ENCODE measurements at places on chromosomes 12 and 14.

DNA sequence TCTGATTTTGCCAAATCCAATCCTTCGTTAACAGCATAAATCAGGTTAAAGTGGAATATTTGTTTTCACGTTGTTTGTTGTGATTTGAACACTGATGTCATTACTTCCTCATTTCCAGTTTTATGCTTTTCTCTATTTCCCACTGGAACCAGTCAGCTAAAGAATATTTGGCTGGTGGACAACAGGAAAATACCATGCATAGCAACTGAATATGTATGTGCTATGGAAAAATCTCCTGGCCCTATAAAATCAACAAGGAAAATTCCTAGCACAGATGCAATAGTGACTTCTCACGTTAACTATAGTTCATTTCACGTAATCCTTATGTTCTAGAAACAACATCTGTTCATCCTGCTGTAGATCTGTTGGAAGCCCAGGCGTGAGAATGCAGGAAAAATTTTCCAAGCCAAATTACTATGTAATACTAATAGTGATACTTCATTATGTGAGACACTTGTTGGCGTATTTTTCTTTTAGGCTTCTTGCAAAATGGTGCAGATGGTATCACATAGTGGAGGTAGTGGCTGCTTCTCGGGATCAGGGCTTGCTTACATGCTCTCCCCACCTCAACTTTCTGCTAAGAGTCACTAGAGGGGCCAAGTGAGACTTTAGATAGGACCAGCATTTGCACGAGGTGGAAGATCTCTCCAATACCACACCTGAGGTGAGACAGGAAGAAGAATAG lies 86.3 kb upstream of the USP44 start:
- DNase-seq, result no peak

DNA sequence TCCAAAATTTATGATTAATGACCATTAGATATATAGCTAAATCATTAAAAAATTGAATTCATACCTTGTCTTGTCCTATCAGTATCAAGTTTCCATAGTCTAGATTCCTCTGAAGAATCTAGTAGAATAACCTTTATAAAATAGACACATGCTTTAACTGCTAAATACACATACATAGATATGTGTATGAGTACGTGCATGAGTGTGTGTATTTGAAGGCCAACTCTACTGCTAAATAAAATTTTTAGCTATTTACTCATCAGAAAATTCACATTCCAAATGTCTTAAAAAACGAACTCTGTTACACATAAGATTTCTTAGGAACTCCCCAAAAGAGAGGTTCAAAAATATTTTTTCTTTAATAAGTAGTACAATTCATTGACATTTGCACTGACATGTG lies 233.0 kb downstream of the SSPN start:
- no peak for DNase-seq

DNA sequence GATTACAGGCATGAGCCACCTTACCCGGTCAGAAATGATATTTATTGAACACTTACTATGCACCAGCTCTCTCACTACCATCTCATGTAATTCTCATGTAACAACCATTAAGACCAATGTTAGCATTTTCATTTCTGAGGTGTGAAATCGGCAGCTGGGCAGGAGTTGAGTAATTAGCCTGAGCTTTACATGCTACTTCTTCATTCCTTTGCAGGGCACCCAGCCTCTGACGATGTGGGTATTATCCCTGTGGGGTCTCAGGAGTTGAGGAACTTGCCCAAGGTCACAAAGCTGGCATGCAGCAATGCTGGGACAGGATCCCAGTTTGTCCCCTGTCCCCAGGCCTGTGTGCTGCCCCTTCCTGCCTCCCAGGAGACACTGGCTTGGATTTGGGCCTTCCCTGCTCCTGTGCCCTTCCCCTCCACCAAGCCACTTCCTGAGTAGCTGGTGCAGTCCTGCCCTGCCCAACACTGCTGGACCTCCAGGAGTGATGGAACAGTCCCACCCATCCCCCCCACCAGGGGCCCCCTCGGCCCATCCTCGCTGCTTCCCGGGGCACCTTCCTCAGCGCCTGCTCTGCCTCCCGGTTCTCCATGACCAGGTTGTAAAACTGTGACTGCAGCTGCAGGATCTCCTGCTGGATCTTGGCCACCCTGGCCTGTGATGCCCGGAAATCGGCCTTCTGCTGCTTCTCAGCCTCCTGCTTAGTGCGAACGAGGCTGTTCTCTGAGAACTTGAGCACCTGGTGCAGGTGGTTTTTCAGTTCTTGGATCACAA lies 14.7 kb downstream of the RITA1 start:
- DNase-seq, result no peak

DNA sequence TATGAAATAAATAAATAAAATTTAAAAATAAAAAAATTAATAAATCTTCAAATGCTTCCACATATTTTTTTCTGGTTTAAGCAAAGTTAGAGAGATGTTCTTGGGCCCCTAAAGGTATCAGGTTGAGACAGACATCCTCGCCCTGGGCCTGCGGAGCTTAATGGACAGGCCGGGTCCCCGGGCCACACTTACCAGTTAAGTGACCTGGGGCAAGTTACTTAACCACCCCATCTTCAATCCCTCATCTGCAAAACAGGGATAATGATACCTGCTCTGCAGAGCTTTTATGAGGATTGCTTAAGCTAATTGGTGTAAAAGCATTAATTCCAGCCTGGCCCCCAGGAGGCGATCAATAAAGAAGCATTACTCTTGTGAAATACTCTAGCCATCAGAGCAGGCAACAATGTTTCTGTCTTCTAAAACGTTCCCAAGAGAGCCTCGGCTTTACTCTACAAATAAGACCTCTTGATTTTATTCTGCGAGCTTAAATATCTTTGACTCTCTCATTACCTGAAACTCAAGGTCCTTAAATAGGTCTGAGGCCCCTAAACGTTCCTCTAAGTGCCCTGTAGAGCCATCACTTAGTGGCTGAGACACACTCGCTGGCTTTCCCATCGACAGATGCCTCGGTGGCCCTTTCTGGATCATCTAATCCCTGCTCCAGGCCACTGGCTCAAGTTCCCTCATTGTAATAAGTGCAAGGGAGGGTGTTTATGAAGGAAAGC lies 81.1 kb upstream of the DIO3 start:
- DNase-seq, result no peak

- DNase-seq, result no peak
These were observed 387.8 kb downstream of the SOX5 start for GRCh38 chr12:23561364-23562345.

DNA sequence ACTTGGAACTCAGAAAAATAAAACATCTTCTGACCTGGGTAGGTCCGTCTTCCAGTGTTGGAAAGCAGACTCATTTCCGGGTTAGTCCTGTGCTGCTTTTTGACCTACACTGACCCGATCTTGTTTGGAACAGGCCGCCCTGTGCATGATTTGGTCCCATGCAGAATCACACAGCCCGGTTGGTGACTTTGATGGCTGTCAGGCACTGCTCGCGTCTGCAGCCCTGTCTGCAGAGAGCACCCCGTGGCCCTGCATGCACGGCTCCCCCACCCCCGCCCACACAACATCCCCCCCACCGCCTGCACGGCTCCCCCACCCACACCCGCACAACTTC lies 31.6 kb downstream of the PACS2 start:
- DNase-seq, result no peak

- DNase-seq, result no peak
These were observed 36.8 kb downstream of the SARNP start for GRCh38 chr12:55780685-55781084.

DNA sequence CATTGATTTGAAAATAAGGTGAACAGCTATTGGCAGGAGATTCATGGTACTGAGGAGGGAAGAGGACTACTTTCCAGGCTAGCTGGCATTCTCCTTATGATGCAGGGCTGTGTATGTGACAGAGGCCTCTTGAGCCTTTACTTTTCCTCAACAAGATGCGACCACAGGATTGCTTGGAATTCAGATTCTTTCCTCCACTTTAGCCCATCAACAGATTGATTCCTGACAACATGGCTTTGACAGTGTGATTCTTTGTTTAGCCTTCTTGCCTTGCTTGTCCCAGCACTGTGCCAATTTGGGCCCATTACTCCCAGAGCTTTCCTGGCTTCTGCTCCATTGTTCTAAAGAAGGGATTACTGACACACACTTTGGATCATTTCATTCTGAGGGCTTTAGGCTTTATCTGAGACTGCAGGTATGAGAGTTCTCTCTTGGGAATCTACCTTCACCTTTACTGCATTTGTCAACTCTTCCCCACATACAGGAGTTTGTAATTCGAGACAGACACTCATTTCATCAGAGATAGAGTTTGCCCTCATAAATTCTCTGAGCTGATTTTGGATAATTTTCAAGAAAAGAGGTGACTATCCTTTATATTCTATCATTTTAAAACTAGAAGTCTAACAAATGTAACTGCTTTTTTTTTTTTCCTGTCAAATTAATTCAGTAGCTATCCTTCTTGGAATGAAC lies 206.4 kb upstream of the GZMB start:
- no peak for DNase-seq

DNA sequence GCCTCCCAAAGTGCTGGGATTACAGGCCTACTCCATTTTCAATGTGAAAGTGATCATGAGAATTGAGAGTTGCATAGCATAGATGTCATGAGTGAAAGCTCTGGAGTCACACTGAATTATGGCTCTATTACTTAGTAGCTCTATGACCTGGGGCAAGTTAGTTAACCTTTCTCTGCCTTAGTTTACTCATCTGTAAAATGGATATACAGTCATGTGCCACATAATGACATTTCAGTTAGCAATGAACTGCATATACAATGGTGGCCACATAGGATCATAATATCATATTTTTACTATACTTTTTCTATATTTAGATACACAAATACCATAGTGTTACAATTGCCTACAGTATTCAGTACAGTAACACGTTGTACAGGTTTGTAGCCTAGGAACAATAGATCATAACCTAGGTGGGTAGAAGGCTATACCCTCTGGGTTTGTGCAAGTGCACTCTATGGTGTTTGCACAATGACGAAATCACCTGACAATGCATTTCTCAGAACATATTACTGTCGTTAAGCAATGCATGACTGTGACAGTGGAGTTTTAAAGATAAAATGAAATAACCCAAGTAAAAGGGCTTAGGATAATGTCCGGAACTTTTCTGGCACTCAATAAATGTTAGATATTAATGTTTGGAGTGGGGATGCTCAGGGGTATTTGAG lies 53.1 kb downstream of the ZFYVE26 start:
- no peak for DNase-seq

DNA sequence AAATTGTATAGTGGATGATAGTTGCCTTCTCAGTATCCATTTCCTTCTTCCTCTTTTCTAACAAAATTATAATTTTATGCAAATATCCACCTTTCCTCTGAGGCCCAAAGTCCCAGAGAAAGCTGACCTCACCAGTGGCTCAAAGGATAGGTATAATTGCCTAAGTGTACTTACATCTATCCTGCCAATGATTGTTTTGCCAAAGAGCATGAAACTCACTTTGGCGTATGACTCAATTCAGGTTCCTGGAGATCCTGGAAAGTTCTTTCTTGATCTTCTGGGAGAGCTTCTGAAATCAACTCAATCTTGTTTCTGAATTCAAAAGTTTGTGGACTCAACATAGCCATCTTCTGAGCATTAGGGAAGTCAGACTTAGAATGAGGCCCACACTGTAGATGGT lies 10.5 kb upstream of the RBM25 start:
- no peak for DNase-seq

DNA sequence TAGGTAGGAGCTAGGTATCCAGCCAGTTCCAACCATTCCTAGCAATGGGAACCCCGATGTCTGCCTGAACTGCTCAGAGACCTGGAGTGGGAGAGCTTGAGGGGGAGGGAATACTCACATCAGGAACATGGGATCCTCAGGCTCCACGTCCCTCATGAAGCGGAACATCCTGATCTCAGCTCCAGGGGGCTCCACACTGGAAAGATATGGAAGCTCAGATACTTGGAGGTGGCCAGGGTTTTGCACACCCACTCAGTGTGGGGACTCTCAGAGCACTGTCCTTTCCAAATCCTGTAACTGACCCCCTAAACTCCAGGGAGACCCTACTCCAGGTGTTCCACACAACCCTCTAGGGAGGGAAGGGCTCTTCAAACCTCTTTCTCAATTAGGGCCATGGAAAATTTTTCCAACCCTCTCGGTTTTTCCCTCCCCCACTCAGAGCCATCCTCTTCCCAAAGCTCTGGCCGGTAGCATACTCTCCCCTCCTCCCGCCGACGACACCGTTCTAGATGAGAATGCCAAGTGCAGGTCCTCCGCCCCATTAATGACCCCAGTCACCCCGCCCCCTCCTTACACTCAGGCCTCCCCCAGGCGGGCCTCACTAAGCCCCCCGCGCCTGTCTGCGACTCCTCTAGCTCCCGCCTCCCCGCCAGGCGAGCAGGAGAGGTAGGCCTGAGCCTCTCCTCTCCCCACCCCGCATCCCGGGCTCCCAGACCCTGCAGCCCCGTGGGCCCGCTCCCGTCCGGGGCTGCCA lies 597 bp downstream of the MLF2 start:
- DNase-seq, result peak; percentile 66

- no peak for DNase-seq
These were observed 143.1 kb downstream of the SLC41A2 start for GRCh38 chr12:104814944-104815343.

DNA sequence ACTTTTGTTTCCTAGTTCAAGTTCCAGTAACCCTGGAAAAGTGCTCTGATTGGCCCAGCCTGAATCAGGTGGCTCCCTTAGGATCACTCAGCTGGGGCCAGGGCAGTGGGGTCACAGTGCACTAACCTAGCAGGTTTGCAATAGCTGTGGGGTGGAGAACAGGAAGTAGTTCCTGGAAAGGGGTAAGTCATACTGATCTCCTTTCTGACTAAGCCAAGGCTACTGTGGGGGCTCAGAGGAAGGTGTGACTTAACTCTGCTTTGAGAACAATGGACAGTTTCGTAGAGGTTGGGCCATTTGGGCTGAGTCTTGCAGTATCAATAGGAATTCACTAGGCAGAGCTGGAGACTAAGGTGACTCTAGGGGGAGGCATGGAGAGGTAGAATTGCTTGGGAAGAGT lies 89.4 kb downstream of the KIF26A start:
- no peak for DNase-seq

- DNase-seq, result peak; percentile 63
These were observed 156.8 kb upstream of the TMEM260 start for GRCh38 chr14:56422703-56423213.
